Nephron progenitor cell (in vitro differentiated cells): ENCODE measurements at places on chromosomes 2 and 18.

- DNase-seq: no peak
Observed at GRCh38 chr2:215684448-215685237, 248.8 kb upstream of the FN1 start.

- no peak for DNase-seq
Observed at GRCh38 chr2:113024764-113025163, 19.5 kb downstream of the IL36A start.

DNA sequence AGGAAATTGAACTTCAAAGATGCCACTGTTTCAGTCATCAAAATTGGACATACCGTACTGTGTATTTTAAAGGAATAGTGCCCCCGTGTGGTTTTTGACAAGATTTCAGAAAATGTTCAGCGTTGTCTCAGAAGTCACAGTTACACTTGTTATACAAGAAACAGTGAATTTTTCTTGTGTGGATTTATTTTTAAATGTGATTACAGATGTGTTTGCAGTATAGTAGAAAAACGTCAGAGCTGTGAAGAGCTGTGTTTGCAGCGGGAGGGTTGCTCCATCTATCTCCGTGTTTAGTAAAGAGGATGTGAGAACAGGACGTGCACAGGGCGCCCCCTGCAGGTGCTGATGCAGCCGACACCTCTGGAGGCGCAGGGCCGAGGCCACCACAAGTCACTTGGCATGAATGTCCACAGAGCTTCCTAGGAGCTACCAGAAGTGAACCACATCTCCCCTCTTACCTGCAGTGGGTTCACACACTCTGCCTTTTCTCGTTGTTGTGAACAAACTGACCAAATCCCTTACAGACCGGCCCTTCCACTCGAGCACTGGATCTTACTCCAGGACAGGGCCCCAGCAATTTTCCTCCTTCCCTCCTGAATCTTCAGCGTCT lies 73.1 kb downstream of the CACNB4 start:
- DNase-seq: peak; percentile 89

DNA sequence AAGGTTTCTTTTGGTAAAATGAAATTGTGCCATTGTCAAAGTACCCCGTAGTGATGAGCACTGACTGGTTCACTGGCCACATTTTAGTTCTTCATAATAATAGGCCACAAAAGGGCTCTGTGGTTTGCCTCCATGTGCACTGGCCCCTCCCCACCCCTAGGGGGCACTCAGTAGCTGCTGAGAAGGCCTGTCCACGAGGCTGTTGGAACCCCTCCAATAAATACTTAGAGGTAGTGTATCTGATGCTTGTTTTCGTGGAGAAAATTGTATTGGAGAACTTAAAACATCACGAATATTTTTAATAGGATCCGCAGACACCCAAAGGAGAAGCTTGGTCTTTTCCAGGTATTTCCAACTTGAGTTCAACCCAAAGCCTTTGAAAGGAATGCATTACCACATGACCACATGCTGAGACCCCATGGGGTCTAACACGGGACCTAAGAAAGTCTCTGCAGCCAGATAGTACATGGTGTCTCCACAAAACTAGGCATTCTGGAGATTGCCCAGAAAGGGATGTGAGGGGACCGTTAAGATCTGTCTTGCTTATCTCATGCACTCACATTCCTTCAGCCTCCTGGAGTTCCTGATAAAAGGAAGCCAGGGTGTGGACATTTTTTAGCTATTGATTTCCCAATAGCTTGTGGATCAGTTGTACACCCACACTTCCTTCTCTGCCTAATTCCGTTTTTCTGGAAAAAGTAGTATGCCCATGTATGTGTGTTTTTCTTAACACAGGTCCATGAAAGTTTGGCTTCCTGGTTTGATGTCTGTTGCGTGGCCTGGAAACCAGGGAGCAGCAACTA lies 28.5 kb upstream of the NOSTRIN start:
- peak; percentile 27 for DNase-seq

DNA sequence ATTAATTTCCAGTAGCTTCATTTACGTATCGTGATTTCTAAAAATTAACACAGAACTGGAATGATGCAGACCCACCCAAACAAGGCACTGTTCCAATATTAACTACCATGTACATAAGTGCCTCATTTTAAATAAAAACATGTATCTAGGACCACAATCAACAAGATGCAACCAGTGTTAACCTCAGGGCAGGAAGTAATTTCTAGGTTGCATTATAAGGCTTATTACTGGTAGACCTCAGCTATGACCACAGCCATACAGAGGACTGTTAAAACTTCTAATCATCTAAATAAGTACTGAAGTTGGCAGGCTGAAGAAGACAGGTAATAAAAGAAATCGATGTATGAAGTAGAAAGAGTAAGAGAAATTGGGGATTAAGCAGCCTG lies 262.9 kb downstream of the HDAC4 start:
- no peak for DNase-seq

- no peak for DNase-seq
Observed at GRCh38 chr2:222483513-222484039, 59.2 kb downstream of the SGPP2 start.

DNA sequence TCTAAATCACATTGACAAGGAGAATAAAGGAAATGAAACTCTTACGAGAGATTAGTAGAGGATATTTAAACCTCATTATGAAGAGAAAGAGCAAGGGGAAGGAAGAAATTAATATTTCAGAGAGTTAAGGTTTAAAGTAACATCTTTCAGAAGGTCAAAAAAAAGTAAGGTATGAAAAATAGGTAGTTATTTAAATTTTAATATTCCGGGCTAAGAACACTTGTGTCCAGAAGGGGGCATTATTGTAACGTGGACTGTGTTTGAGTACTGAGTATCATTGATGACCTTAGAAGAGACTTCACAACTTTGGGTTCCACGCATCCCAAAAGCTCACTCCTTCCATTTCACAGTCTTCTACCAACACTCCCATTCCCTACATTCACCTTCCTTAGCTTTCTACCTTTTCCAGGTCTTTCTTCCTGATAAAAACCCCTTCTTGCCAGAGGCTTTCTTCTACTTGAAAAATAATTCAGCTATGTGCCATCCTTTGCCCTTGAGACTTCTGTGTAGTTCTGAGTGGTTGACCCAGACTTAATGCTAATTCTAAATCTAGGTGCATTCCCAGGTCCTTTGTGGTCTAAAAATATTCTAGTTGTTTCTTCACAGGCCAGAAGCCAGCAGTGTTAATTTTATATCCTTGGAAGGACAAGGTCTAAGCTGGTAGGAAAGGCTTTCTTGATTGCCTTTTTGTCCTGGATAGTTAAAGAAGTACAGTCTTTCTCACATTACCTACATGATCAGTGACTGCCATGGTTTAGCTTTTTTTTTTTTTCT lies 16.5 kb downstream of the DYNC1I2 start:
- DNase-seq: no peak

DNA sequence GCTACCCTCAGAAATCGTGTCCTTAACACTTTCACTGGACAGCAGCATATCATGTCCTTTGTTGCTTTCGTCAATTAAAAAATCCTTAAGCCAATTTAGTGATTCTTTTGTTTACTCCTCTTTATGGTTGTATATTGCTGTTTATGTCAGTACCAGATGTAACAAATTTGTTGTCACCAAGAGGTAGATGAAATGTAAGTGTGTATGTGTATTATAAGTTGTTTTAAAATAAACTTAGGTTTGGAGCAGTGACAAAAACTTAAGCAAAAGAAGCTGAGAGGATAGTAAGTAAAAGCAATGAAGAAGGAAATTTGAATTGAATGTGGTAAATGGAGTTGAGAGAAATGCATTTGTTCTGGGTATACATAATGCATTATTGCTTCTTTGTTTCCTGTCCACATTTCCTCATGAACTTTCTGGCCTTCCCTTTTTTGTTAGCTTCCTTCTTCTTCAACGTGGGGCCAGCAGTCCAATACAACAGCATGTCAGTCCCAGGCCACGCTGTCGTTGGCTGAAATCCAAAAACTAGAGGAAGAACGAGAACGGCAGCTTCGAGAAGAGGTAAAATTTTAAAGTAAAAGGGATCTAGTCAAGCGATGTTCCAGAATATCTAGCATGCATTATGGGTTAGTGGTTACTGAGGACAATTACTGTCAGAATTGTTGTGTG lies 30.5 kb upstream of the SNORC start:
- no peak for DNase-seq

GRCh38 chr2:165803123-165803760 lies 9.2 kb upstream of the GALNT3 start:
- no peak for DNase-seq

- no peak for DNase-seq
Observed at GRCh38 chr2:109507217-109507616, 106.5 kb downstream of the SEPTIN10 start.

DNA sequence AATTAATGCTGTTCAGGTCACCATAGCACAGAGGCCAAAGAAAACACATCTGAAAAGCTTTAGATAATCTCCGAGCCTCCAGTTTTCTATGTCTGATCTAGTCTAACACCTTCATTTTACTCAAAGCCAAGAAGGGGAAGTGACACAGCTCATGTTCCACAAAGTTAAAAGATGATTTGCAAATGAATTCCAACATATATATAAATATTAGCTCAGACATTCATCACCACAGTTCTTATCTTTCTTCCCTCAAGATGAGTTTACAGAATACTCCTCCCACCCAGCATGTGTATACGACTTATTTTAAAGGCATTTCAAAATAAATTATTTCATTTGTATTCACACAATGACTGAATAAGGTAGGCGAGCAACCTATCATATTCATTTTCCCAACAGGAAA lies 82.4 kb downstream of the AAK1 start:
- no peak for DNase-seq

- peak; percentile 23 for DNase-seq
Observed at GRCh38 chr2:215002500-215002899, 135.9 kb downstream of the ABCA12 start.

GRCh38 chr2:159034713-159035112 lies 66.3 kb downstream of the TANC1 start:
- DNase-seq: no peak

- peak; percentile 69 for DNase-seq
Observed at GRCh38 chr2:68251855-68252399, 405 bp downstream of the PPP3R1 start.

DNA sequence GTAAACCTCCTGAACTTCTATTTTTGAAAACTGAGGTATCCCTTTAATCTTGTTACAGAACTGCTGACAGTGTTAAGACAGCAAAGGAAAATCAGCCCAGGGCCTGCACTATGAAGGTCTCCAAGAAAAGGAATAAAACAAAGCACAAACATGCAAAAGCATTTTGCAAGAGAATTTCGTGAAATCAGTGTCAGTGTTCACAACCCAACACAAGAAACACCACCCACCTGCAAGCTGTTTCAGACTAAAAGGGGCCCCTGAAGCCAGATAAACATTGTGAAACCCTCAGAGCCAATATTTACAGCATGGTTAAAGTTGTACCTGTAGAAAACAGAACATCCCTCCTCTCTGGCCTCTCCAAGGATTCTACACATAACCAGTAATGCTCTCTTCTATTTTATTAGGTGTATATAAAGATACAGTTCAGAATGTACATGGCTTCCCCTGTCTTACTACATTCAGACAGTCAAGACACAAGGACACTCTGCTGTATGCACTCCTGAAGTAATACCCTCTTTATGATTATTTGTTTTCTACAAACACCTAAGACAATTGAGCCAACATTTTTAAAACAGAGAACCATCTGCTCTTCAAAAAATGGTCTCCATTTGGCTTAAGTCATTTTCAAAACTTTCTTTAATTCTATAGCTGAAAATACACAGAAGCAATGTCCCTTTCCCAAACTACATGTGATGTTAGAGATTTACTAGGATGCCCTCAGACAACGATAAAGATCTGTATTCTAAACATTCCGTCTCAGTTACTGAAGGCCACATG lies 149.5 kb upstream of the ZFP36L2 start:
- no peak for DNase-seq

DNA sequence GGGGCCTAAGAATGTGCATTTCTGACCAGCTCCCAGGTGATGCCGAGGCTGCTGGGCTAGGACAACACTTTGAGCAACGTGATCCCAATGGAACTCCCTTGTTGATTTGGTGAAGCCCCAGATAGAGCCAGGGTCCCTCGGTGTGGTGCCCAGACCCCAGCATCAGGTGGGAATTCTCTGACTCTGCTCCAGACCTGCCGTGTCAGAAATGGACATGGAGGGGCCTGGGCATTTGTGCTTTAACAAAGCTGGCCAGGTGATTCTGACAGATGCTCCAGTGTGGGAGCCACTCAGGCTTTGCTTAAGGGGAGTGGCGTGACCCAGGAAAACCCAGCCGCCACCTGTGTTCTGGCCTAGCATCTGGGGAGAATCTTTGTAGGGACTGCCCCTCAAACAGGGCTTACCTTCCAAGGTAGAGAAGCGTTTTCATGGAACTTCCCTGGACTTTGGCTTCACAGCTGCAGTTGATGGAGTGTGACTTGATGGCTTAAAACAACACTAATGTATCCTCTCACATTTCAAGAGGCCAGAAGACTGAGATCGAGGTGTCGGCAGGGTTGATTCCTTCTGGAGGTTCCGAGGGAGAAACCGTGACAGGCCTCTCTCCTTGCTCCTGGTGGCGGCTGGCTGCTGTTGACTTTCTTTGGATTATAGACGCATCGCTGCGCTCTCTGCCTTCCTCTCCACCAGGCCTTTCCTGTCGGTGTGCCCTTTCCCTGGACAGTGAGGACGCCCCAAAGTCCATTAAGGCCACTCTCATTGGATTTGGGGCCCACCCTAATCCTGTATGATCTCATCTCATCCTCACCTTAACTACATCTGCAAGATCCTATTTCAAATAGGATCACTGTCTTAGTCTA lies 57.0 kb upstream of the HDAC4 start:
- no peak for DNase-seq

DNA sequence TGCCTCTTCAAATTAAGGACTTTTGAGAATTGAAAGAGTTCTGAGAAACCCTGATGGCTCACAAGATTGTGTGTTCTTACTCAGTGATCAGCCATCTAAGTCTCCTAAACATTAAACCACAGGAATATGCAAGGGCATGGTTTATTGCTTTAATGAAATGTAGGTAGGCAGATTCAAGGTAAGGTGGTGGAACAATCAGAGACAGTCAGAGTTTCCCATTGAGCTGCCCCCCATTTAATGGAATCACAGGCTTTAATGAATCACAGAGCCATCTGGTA lies 107.8 kb upstream of the LRATD1 start:
- no peak for DNase-seq

- peak; percentile 39 for DNase-seq
Observed at GRCh38 chr2:23587341-23587880, 202.4 kb downstream of the KLHL29 start.

- DNase-seq: no peak
Observed at GRCh38 chr2:12766421-12766879, 49.7 kb downstream of the TRIB2 start.

- DNase-seq: no peak
Observed at GRCh38 chr2:152453129-152453911, 118.3 kb downstream of the FMNL2 start.

GRCh38 chr2:230166557-230167170 lies 53.1 kb downstream of the SP110 start:
- no peak for DNase-seq

GRCh38 chr2:77579076-77579769 lies 57.0 kb upstream of the LRRTM4 start:
- DNase-seq: no peak
